ENCODE measurements at places on chromosomes 2 and 18. TPM values are rescaled to one million over a fixed set of nuclear protein-coding genes. Genes with fewer than 3 reads are reported as not detected.

- DNase-seq = no peak
Observed at GRCh38 chr2:100207411-100207885, 65.1 kb upstream of the AFF3 start.

GRCh38 chr2:113877711-113878598 lies 11.9 kb upstream of the ACTR3 start:
- peak; percentile 52 for DNase-seq

Gene GPR55
- not detected for total RNA-seq

Gene KCNJ3
- not detected for total RNA-seq

Gene TIMM21
- total RNA-seq = 36.2 TPM

All from HFFc6 (cell line).